ENCODE measurements at places on chromosomes 16 and 17. TPM values are rescaled to one million over a fixed set of nuclear protein-coding genes. Genes with fewer than 3 reads are reported as not detected.

The NEUROD2 gene
- total RNA-seq, result not detected

The GUCY2D gene
- not detected for total RNA-seq

The MIEN1 gene
- 28.5 TPM for total RNA-seq

The GNG13 gene
- not detected for total RNA-seq

The TPSAB1 gene
- not detected for total RNA-seq

The PROCA1 gene
- total RNA-seq, result 0.78 TPM

The DRC3 gene
- total RNA-seq, result 2.1 TPM

The BCL6B gene
- total RNA-seq, result 0.13 TPM

The CCT6B gene
- 4.8 TPM for total RNA-seq

The HOXB2 gene
- 0.97 TPM for total RNA-seq

The LGALS9 gene
- total RNA-seq, result 0.22 TPM

The CPD gene
- 130 TPM for total RNA-seq

The CHP2 gene
- total RNA-seq, result not detected
